ENCODE measurements at places on chromosomes 1 and 21.

- DNase-seq: no peak
Measured at GRCh38 chr1:222420633-222421032, 127.3 kb downstream of the HHIPL2 start.

GRCh38 chr1:18879215-18879790 is 19.8 kb upstream of the TAS1R2 start:
- DNase-seq: no peak

- DNase-seq: no peak
Measured at GRCh38 chr1:223674119-223674890, 8.8 kb upstream of the CAPN8 start.

DNA sequence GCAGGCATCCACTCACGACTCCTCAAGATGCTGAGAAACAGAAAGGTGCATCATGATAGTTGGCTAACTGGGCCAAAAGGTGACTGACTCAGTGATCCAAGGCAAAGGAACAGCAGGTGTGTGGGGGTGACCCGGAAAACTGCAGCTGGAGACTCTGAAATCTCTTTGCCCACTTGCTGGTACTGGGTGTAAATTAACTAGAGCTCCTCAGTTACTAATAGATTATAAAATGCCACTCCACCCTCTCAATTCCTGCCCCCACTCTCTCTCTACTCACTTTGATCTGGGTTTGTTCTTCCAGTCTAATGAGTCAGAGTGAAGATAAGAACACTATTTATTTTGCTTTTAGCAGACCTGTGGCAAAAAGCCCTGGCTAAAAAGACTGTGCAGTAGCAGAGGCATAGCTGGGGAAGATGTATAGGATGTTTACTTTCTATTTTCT is 7.2 kb upstream of the PIGC start:
- no peak for DNase-seq

DNA sequence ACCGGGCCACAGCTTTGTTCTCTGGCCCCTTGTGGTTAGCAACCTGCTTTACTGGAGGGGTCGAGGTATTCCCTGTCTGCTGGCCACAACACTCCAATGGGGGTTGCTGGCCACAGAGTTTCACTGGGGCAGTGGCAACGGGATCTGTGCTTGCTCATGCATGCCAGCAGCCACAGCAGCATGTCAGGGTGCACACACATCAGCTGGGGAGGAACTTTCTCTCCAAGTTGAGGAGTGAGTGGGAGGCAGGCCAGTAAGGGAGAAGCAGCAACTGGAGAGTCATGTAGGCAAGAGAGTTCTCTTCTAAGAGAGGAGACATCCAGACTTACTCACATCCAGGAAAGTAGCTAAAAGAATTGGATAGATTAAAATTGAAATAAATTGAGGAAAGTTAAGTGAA is 38.0 kb downstream of the SAMD13 start:
- DNase-seq: no peak

- no peak for DNase-seq
Measured at GRCh38 chr1:65409314-65409713, 11.2 kb upstream of the LEPR start.

DNA sequence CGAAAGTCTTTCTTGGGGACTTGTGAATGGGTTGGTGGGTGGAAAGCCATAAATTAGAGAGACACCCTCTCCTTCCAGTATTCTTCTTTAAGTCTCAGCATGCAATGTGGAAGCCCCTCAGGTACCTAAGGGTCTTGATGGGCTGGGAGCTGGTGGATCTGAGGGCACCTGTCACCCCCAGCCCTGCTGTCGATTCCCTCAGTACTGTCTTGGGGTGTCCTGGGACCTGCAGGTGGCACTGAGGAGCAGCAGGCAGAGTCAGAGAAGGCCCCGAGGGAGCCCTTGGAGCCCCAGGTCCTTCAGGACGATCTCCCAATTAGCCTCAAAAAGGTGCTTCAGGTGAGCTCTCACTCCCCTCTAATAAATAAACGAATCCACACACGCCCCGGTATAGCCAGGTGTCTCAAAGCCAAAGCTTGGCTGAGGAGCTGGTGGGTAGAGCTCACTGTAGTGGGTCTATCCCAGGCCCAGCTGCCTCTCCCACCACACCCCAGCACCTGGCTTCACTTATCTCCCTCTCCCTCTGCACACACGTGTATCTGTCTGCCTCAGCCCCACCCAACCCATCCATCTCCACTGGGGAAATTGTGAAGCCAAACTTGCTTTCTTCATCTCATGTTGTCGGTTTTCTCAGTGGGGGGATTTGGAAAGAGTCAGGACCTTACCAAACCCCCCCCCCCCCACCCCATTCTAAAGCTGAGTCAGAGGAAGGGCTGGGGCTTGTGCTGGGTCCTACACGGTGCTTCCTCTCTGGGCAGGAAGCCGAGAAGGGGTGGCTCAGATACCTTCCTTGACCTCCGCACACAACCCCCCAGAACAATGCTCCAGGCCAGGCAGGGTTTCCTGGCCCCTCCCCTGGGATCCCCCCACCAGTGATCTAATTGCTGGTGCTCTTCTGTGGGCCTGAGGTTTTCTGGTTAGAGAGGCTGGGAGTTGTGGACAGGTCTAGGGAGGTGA is 1.6 kb downstream of the ADAM15 start:
- no peak for DNase-seq

DNA sequence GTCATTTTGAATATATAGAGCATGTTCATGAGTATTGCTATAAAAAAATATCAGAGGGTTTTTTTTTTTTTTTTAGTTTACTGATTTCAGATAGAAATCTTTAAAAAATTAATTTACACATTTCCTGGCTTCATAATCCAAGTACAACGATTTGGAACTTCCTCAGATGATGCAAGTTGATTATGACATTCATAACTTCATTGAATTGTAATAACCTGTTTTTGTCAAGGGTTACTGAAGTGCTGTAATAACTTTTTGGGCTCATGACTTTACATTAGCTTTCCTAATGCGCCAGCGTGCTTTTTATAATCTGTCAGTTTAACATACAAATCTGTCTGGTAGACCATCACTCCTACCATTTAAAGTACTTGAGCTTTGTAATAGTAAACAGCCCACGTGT is 81.3 kb downstream of the SASS6 start:
- no peak for DNase-seq

DNA sequence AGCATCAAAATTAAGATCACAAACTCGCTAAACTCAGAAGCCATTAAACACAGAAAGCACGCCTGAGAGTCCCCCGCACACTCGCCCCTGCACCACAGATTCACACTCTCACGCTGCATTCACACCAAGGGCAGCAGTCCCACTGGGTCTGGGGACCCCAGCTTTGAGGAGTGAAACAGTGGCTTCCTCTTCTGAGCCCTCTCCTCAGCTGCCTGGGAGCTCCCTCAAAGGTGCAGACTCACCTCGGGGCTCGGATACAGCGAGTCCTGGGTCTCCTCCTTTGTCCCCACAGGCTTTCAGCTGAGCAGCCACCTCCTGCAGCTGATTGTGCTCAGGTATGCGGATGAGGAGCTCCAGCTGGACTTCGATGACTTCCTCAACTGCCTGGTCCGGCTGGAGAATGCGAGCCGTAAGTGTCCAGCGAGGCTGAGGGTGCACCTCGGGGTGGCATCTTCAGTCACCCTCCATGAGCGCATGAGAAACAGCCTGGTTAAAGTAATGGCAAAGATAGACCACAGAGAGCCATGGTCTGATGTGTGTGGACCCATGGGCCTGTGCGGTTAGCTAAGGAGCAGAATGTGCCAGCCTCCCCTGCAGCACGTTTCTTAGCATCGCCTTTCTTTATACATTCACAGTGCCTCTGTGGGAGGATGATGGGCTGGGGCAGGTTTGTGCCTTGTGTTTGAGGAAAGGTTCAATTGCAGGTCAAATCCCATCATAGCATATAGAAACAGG is 47.9 kb downstream of the CAPN9 start:
- no peak for DNase-seq

GRCh38 chr1:154178911-154179811 is 12.7 kb downstream of the TPM3 start:
- DNase-seq: no peak

DNA sequence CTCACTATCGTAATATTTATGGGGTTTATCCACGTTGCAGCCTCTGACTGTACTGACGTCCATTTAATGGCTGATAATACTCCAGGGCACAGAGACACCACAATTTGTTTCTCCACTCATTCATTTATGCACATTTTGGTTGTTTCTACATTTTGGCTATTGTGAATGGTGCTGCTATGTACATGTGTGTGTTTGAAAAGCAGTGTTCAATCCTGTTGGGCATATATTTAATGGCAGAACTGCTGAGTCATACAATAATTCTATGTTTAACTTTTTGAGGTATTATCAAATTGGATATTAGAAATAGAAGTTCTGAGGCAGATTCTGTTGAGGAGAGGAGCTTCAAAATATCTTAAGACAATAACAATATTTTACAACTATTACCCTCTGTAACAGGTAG is 39.0 kb upstream of the NADK start:
- DNase-seq: no peak

DNA sequence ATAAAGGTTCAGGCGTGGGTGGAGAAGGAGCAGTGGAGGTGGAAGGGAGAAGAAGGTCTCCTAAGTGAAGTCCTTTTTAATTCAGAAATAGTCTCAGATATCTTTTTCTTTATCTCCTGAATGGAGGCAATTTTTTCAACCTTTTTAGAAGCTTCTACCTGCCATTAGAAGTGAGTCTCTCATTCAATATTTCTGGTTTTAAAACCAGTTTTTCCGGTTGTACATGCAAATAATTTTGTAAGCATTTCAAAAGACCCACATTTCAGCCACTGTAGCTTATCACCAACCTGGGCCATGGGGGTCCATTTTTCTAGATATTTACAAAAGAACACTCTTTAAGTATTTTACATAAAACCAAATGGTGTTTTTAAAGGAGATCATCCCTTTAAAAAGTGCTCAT is 1280.2 kb downstream of the NCAM2 start:
- DNase-seq: no peak

DNA sequence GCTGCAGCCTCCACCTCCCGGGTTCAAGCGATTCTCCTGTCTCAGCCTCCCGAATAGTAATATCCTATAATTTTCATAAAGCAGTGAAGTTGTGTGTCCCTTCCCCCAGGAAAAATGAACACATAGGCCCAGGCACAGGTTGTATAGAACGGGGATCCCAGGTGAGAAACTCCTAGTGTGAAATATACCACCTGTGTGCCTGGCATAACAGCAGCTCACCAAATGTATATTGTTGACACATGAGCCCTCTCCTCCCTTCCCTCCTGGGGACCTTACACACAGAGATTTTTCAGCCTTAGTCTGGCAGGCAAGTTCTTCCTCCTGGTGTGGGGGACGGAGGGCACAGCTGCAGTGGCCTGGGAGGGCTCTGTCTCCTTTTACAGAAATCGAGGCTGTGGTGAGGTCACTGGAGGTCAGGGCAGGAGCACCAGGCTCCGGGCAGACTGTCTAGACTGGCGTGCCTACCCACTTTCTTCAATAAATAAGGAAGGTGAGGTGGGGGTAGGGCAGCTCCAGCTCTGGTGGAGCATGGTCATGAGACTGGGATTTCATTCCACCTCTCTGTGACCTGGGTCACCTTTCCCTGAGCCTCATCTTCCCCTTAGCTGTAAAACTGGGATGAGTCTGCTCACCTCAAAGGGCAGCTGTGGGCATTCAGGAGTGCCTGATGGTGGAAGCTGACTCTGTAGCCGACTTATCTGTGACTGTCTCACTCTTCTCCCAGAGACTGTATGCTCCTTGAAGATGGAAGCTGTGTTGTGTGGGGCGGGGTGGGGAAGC is 14.3 kb downstream of the RCC1 start:
- DNase-seq: no peak

DNA sequence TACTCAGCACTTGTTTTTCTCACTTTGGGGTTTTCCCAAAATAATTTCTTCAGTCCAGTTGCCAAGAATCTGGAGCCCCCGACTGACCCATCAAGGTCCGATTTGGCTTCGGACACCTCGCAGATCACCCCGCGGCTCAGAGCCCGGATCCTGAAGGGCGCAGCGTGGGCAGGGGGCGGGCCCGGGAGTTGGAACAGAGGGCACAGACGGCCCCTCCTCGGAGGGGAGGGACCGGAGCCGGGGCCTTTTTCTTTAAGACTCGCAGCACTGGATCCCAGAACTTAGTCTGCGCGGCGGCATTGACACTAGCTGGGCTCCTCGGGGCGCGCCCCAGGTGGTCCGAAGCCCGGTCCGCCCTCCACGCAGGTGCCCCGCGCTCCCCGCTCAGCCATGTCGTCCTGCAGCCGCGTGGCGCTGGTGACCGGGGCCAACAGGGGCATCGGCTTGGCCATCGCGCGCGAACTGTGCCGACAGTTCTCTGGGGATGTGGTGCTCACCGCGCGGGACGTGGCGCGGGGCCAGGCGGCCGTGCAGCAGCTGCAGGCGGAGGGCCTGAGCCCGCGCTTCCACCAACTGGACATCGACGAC is at the start of gene CBR3:
TSS of gene CBR3 (plus strand) at position 277 of the 588 bp plus-strand sequence. CDS start at position 391, 114 bp downstream.
- DNase-seq: peak; percentile 49
